Activated CD4-positive, alpha-beta T cell treated with anti-CD3 and anti-CD28 coated beads, Interleukin-2, amount 50 U/mL, for 48 hours (primary cell): ENCODE measurements at places on chromosomes 2 and 18.

GRCh38 chr2:123163398-123163797, 861.7 kb upstream of the CNTNAP5 start:
- no peak for DNase-seq

- DNase-seq = no peak
These were observed 517.5 kb downstream of the STK39 start for GRCh38 chr2:167729911-167730310.

DNA sequence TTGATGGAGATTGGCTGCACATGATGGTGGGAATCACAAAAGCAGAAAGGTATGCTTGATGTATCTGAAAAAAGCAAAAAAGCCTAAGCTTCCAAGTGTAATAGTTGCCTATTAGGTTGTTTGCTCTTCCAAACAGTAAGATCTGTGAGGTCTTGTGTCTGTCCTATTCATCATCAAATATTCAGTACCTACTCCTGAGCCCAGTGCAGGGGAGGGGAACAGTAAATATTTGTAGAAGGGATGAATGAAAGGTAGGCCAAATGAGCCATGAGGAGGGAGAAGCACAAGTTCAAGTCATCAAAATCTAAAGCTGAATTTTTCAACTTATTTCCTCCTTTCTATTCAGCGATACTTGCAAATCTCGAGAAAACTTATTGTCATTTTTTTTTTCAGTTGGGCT, 153.2 kb upstream of the ETAA1 start:
- no peak for DNase-seq

- no peak for DNase-seq
These were observed 38.3 kb upstream of the ST3GAL5 start for GRCh38 chr2:85926931-85927661.

GRCh38 chr18:74068296-74068695, 79.3 kb downstream of the FBXO15 start:
- no peak for DNase-seq

- DNase-seq = no peak
These were observed 115.4 kb downstream of the TMEM200C start for GRCh38 chr18:5779922-5780321.

DNA sequence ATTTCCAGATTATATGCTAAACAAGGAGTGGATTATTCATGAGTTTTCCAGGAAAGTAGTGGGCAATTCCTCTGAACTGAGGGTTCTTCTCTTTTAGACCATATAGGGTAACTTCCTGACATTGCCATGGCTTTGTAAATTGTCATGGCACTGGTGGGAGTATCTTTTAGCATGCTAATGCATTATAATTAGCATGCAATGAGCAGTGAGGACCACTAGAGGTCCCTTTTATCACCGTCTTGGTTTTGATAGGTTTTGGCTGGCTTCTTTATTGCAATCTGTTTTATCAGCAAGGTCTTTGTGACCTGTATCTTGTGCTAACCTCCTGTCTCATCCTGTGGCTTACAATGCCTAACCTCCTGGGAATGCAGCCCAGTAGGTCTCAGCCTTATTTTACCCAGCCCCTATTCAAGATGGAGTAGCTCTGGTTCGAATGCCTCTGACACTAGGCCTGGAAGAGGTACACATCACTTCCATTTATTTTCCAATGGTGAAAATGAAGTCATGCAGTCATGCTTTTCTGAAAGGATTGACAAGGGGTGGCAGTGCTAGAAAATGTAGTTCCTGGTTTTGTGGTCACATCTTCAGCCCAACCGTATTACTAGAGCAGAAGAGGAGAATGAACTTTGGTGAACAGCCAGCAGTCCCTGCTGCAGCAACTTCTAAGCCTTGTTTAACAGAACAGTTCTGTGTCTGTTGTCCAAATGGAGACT, 26.6 kb upstream of the ITGA4 start:
- DNase-seq = no peak

GRCh38 chr18:41532344-41533086, 422.5 kb upstream of the PIK3C3 start:
- DNase-seq = no peak
